Progenitor cell of endocrine pancreas (in vitro differentiated cells): ENCODE measurements at places on chromosomes 1 and 21.

DNA sequence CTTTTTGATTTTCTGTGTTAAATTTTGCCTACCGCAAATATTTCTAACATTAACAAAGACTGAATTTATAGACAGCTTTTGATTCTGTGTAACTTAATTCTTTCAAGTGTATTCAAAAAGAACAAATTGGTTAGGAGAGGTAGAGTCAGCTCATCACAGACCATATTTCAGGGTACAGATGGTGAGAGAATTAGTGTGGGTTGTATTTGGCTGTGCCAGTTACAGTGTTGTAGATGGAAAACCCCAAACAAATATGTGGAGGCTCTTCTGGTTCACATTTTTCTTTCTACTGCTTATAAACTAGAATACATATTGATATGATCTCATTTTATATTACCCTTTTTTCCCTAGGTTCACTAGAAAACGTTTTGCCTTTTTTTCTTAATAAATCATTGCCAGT is 11.1 kb downstream of the RCAN3 start:
- no peak for DNase-seq

GRCh38 chr1:9841460-9841859 is 17.7 kb upstream of the CLSTN1 start:
- DNase-seq: no peak

DNA sequence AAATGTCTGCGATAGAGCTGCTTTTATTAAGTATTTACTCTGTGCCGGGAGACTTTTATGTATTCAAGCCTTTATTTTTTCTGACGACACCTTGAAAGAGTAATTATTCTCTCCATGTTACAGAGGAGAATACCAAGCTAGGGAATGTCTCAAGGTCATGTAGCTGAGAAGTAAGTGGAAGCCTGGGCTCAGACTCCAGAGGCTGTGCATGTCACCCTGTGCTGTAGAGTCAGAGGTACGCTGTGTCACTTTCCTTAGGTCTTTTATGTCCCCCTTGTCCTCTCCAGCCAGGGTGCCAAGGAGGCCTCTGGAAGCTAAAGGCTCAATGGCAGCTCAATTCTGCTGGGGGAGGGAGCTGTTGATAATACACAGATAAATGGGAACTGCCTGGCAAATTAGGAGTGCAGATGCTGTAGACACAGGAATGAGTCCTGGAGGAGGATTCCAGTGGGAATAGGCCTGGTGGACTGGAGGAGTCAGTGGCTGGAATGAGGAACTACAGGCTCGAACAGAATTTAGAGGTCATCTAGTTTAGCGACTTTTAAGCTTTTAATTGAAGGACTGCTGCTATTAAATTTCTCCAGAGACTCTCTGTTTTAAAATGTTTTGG is 9.3 kb upstream of the IL19 start:
- DNase-seq: no peak

- no peak for DNase-seq
Observed at GRCh38 chr1:20166051-20166450, 19.8 kb upstream of the UBXN10 start.

DNA sequence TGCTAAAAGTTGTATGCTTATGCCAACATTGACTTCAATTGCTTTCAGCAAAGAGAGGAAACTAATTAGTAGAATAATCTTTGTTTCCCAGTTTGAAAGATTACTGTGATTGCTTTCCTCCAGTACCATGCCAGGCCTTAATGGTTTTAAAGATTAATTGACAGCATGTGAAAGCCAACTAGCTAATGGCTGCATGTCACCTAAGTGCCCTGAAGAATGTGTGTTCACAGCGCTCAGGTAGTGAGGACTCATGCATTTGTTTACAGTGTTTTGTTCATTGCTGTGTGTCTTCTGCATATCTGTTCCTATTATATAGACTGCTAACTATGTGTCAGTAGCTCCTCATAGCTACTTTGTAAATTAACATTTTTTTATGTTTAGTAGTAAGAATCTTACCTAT is 335.6 kb downstream of the LRRIQ3 start:
- DNase-seq: no peak

- DNase-seq: no peak
Observed at GRCh38 chr1:85135392-85135798, 65.4 kb downstream of the SYDE2 start.

DNA sequence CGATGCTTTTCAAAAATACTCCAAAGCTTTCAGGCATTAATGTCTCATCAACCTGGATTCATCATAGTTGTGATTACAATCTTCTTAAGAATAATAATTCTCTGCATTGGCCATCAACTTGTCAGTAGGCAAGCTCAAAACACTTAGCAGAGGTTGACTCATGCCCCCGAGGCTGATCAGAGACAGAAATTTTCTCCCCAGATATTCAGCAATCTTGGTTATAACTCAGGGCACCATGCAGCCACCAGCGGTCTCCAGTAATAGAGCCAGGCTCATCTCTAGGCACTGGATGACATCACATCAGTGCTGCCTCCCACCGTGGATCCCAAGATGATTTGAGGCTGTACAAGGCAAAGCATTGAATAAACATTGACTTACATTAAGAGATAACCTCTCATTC is 14.3 kb upstream of the IFFO2 start:
- DNase-seq: no peak

DNA sequence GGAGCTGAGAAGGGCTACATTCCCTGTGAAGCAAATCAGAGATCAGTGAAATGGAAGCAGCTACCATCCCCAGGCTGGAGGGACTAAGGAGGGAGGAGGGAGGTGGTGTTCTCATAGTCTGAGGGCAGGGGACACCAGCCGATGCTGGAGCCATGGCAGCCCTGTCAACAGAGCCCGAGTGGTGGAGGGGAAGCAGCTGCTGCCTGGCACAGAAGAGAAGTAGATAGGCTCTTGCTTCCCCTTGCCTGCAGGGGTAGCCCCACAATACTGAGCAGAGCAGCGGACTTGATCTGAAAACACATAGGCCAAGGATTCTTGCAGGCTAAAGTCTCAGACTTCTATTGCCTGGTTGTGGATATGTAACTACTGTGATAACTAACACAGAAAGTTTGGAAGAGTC is 255.1 kb downstream of the FGGY start:
- DNase-seq: no peak

DNA sequence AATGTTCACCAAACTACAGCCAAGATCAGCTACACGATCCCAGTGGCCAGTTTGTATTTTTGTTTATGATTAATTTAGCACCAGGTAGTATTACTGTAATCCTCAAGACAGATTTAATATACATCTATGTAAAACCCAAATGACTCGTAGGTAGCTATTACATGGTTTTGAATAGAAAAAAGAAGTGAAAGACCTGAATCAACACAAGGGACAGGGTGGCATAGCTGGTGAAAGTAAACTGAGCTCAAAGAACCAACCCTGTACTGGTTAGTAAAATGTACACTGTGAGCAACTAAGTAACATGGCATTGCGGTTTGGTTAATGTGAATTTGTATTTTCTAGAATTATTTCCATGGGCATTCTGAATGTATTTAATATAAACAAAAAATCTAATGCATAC is 8.8 kb downstream of the GPATCH2 start:
- no peak for DNase-seq

DNA sequence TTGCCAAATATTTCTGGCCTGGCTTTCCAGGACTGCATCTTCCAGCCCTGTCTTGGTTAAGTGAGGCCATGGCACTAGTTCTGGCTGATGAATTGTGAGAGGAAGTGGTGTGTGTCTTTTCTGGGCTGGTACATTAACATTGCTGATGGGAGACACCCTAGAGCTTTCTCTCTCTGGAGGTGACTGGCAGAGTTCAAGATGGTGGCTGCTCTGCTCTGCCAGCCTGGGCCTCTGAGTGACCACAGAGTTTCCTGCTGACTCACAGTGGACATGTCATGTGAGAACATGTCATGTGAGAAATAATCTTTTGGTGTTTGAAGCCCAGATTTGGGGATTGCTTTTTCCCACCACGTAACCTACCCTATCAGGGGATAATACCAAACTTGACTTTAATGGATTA is 218.0 kb upstream of the KIAA0040 start:
- DNase-seq: no peak

DNA sequence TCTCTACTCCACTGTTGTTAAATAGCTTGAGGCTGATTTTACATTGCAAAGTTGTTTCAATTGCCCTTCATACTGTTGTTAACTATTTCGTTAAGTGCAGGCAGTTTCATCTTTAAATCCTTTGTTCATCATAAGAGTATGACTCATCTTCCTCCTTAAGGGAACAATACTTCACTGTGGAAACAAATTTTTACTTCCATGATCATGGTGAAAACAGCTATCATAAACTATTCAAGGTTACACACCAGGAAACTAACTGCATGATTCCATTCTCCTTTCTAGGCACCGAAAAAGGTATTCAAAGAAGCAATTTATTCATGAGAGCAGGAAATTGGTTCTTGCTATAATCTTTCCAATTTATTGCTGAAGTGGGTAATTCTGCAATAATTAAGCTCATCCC is 593.2 kb downstream of the LRRIQ3 start:
- DNase-seq: no peak

- peak; percentile 60 for DNase-seq
Observed at GRCh38 chr1:119675349-119676345, 27.6 kb upstream of the ZNF697 start.

GRCh38 chr1:93459126-93459525 is 11.2 kb downstream of the FNBP1L start:
- DNase-seq: no peak

GRCh38 chr1:15757575-15758342 is 836 bp upstream of the FBLIM1 start:
- DNase-seq: no peak

DNA sequence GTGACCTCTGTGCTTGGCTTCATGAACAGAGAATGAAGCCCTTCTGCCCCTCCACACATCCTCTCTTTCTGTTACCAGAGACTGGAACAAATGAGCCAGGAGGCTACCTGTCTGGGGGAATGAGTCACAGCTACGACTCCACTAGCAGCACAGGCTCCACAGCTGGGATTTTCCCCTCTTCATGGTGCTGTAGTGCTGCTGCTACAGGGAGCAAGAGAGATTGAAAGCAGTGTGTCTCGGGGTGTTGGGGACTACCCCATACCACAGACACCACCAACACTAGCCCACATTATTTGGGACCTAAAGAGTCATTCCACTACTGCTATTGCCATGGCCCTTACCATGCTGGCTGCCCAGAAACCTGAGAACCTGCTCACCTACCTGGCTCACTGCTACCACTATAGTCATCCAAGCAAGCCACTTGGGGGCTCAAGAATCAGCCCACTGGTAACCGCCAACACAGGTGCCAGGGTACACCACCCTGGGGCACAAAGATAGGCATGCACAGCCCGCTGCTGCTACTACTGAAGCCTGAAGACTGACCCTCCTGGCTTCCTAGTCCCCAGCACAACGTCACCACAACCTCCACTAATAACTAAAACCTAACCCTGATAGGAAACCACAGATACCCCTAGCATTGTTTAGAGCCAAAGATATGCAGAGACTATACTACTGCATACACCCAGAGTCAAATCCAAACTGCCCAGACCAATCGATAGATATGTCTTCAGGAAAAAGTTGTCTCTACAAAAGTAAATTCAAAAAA is 17.7 kb downstream of the CD1E start:
- DNase-seq: no peak
